ENCODE measurements at places on chromosomes 6 and 20.

GRCh38 chr6:95879856-95880255, 135.9 kb upstream of the FUT9 start:
- no peak for DNase-seq

DNA sequence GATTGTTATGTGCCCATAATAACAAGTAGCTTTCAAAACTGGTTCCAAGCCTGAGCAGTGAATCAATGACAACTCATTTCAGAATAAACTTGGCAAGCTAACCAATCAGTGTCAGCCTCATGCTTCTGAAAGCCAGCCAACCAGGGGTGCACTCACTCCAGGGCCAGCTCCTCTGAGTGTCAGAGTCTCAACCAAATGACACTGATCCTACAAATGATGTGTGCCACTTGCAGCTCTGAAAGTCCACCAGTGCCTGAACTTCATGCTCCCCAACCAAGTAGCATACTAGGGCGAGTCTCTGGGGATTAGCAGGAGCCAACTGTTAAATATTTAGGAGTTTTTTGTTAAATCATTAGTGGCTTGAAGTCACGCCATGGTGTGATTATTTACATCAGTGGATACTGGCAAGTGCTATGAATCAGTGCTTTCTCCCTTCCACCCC, 4.5 kb downstream of the IYD start:
- no peak for DNase-seq

DNA sequence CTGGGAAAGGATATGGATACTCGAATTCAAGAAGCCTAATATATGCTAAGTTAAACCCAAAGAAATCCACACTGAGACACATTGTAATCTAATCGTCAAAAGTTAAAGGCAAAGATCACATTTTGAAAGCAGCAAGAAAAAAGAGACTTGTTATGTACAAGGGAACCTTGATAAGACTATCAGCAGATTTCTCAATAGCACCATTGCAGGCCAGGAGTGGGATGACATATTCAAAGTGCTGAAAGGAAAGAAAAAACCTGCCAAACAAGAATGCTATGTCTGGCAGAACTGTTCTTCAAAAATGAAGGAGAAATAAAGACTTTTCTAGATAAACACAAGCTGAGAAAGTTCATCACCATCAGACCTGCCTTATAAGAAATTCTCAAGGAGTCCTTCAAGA, 75.2 kb downstream of the COL21A1 start:
- peak; percentile 42 for DNase-seq

GRCh38 chr6:35624341-35625070, 64.2 kb downstream of the FKBP5 start:
- peak; percentile 7 for DNase-seq

DNA sequence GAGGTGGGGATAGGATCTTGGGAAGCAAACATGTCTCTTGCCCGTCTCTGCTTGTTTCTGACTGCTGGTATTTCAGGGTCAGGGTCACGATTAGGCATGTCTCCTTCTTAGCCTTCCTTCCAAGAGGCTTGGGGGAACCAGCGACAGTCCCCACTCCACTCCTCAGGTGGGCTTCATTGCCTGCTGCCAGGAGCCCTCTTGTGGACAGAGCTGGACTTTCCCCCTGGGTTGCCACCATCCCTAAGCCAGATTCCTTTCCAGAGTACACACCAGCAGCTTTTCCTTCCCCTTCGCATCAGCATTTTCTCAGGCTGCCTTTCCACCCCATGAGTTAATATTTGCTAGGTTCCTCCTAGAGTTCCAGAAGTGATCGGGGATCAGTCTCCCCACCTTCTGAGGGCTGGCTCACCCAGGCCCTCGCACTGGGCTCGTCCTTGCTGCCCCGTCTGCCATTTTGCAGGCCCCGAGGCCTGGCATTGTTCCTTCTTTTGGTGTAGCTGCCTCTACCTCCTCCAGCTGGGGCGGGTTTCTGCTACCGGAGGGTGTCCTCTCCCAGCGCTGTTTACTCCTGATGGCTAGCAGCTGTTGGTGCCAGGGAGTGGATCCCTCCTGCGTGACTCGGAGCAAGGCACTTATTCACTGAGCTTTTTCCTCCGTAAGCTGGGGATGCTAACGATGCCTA, 8.8 kb upstream of the C20orf144 start:
- DNase-seq, result peak; percentile 93

DNA sequence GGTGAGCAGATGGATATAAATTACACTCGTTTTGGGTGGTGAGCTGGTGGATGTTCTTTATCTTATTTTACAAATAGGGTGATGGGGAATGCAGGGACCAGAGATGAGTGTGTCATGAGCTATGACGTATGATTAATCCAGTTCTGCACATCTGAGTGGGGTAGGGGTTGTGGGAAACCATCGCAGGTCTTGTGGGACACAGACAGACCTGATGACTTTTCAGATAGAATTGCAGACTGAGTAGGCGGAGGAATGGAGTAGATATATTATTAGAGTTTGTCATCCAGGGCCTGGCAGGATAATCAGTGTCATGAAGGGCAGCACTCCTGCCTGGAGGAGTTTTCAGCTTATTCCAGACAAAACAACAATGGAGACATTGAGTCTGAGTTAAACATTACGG, 12.9 kb upstream of the DSP start:
- DNase-seq, result no peak

DNA sequence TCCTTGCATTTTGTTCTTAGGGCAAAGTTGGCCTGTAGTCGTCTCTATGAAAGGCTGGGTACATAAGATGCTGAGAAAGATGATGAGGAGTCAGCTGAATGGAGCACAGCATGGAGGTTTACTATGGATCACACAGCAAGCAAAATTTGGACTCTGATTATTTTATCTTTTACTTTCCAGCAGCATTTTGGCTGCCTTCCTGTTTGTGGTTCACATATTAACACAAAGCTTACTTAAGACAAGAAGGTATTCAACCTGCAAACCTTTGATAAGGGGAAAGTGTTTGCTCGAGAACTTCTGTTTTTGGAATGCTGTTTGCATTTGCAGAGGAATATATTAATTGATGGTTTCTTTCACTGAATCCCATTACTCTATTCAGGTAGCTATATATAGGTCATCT, 103.1 kb upstream of the ENPP5 start:
- DNase-seq, result no peak

- peak; percentile 88 for DNase-seq
These were observed 27.0 kb downstream of the TRIM27 start for GRCh38 chr6:28896505-28897368.

DNA sequence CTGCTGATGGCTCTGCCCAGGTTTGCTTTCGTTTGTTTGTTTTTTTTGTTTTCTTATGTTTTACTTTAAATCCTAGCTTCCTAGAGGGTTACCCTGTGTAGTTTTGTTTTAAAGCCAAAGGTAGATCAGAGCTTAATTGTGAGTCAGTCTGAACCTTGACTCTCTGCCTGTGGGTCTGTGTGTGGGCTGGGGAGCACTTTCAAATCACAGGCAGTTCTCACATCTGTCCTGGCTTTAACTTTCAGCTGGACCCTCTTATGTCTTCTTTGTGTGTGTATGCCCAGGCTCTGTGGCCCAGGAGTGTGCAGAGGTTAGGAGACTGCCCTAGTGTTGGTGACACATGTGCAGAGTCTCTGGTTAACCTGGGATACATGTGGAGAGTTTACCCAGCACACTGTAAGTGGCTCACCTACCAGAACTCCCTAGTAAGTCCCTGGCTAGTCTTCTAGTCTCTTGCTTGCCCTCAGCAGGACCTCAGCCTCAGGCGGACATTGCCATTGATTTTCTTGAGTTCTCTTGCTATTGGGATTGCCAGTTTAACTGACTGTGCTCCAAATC, 19.0 kb downstream of the HIVEP1 start:
- DNase-seq, result no peak

- DNase-seq, result no peak
These were observed 195.3 kb upstream of the SULF2 start for GRCh38 chr20:47980336-47981177.

DNA sequence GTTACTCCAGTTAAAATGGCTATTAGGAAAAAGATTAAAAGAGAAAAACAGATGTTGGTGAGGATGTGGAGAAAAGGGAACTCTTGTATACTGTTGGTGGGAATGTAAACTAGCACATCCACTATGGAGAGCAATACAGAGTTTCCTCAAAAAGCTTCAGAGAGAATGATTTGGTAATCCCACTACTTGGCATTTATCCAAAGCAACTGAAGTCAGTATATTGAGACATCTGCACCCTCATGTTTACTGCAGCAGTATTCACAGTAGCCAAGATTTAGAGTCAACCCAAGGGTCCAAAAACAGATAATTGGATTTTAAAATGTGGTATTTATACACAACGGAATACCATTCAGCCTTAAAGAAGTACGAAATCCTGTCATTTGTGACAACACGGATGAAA, 469.5 kb downstream of the QKI start:
- no peak for DNase-seq

DNA sequence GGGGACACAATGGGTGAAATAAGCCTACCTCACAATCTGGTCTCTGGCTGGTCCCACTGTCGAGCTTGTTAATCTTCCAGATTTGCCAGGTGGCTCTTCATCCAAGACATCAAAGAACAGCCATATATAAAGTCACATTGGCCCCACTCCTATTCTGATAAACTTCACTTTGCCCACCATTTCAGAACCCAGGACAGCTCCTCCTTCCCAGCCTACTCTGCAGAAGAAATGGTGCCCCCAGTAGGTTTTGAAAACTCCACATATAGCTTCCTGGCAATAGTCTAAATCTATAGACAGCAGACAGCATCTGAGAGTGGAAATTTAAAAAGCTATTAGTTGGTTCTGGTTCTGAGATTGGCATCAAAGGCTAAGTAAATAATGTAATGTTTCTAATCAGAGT, 143.1 kb upstream of the PCSK2 start:
- DNase-seq, result no peak

- peak; percentile 86 for DNase-seq
These were observed 10.1 kb upstream of the CALHM6 start for GRCh38 chr6:116450769-116451740.

- DNase-seq, result no peak
These were observed 55.7 kb downstream of the FAM217A start for GRCh38 chr6:4023240-4023639.

DNA sequence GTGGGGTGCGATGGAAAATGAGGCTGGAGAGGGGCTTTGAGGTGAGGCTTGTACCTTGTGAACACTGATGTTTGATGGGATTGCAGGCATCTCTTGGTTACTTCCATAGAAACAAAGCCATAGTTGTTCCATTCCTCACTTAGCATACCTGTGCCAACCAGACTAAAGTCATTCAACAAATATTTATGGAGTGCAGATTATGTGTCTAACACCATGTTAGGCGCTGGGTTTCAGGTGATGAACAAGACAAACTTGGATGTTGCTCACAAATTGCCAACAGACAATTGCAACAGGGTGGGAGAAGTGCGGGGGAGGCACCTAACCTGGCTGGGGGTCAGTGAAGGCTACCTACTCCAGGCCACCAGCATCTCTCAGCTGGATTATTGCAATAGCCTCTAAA, 1.5 kb downstream of the TTPAL start:
- no peak for DNase-seq

DNA sequence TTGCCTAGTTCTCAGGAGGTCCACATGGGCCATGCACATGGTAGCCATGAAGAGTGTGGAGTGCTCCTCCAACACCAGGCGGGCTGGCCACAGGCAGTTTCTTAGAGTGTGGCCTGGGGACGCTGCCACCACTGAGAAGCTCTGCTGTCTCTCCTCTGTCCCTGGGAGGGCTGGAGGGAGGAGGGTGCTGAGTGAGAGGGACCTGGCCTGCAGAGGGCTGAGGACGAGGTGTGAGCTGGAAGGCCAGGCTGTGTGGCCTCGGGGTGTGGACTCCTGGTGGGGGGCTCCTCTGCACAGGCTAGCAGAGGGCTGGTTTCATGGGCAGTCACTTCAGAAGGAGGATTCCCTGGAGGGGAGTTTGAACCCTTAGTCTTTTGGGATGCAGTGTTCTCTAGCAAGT, 39.7 kb downstream of the SYNJ2 start:
- DNase-seq, result no peak

GRCh38 chr20:46217583-46217982, 90.7 kb downstream of the CDH22 start:
- DNase-seq, result no peak

- DNase-seq, result no peak
These were observed 1.4 kb downstream of the TOP1 start for GRCh38 chr20:41030061-41030460.

GRCh38 chr6:156559162-156559690, 218.0 kb upstream of the ARID1B start:
- DNase-seq, result peak; percentile 26

DNA sequence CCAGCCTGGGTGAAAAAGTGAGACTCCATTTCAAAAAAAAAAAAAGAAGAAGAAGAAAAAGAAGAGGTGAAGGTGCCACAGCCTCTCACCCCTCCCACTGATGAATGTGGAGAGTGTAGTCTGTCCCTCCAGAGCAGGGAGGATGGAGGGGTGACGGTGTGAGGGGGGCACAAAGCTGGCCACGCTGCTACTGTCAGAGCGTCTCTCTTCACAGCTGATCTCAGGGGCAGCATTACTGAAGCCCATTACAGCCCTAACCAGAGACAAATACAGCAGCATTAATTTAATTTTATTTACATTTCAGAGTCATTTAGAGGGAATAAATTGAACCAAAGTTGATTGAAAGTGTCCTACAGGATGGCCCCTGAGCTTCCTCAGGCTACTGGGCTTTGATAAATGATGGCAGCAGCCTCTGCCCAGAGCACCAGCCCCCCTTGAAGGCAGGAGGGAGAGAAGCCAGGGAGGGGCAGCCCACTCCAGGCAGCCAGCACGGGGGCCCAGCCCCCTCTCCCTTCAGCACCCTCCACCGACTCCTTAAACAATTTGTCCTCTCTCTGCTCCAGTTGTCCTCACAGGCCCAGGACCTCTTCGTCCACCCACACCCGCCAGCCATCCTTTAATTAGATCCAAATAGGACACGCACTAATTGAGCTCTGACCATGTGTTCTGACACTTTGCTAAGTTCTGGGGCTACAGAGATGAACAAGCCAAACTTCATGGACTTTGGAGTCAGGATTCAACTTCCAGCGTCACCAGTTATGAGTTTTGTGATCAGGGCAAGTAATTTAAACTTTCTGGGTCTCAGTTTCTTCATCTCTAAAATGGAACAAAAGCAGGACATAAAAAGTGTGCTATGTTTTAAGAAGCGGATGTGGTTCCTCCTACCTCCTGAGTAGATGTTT, 18.6 kb upstream of the ZFAND3 start:
- DNase-seq, result no peak

DNA sequence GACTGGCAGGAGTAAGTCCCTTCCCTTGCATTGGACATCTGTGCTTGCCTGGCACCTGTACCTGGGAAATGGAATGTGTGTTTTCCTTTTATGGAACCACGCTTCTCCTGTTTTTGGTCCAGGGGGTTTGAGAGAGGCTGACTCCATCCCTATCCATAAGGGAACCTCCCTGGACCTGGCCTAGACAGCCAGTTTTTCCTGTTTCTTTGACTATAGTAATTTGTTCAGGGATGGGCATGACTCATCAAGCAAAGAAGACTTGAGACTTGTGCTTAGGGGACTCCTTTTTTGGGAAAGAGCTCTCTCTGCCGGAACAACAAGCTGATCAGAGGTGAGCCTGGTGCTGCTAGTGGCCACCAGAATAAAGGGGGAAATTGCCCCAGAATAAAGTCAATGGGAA, 393.8 kb downstream of the CDH26 start:
- peak; percentile 44 for DNase-seq

DNA sequence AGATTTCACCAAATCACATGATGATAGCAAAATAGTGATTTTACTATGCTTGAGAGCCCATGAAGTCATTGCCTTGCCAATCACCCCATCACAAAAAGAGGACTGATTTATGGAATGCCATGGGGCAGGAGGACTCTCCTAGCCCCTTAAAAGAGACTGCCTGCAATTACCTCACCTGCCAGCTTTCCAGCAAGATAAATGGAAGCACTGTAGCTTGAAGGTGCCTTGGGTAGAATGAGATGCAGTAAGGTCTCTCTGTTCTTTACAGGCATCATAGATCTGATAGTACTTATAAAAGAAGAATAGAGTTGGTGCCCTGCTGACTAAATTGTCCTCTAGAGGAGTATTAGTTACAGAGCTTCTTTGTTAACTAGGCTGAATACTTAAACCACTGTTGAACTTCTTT, 242.3 kb downstream of the TMEM242 start:
- no peak for DNase-seq
